ENCODE measurements at places on chromosomes 1 and 21. TPM values are rescaled to one million over a fixed set of nuclear protein-coding genes. Genes with fewer than 3 reads are reported as not detected.

GRCh38 chr1:17735793-17736192 lies 19.3 kb upstream of the ACTL8 start:
- no peak for DNase-seq

Gene CACNA1E
- 3.2 TPM for total RNA-seq

- DNase-seq = no peak
Measured at GRCh38 chr1:64215576-64215975, 12.2 kb downstream of the UBE2U start.

DNA sequence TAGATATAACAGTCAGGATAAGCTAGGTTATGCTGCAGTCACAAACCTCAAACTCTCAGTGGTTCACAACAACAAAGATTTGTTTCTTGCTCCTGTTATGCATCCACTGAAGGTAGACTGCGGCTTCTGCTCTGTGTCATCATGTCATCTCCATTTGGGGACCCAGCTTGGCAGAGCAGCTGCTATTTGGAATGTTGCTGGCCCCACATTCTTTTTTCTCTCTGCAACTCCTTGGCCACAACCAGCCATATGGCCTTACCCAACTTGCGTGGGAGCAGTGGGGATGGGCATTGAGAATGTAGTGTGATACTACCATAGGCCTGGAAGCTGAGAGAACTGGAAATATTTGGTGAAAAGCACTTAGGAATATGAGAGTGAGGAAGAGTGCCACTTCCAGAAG lies 26.4 kb downstream of the AGO4 start:
- no peak for DNase-seq
